ENCODE measurements at places on chromosomes 6 and 20.

DNA sequence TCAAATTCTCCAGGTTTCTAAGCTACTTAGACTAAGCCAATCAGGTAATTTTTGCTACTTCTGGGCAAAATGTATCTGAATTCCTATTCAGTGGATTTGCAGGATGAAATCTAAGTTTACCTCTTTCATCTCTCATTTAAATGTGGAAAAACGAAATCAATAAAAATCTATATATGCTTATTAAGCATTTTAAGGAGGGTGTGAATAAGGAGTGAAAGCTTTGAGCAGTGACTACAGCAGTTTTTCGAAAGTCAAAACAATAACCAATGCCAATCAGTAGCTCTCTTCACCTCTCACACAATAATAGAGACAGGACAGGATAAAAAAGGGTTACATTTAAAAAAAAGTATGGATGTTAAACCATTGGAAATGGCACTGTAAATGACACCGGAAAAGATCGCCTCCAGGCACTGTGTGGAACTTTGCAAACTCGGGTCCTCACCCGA, 476 bp upstream of the BCKDHB start:
- DNase-seq: no peak

DNA sequence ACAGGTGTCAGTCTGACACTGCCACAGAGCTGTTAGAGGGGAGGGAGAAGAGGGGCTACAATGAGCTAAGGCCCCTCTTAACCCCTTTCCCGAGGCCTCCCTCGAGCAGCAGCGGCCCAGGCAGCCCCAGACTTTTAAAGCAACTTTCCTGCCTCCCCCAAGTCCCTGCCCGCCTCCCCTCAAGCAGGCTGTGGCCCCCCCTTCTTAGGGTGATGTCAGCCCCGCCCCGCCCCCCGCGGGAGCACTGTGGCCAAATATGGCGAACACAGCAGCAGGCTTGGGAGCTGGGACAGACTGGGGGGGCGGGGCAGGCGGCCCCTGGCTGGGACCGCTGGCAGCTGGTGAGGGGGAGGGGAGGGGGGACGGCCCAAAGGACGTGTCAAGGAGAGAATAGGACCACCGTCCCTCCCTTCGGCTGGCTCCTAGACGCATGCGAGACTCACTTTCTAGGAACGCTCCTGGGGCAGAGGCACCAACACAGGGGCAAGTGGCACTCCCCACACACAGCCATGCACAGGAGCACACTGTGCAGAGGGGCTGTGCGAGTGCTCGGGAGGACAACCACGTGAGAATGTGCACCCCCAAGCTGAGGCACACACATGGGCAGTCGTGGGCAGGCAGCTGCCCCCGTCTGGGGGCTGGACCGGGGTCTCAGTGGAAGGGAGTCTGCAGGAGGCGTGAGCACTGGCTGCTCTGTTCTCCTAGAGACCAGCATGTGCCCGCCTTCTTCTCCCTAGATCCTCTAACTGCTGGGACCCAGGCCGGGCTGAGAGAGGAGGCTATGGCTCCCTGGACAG, 6.7 kb downstream of the TEAD3 start:
- peak; percentile 94 for DNase-seq

DNA sequence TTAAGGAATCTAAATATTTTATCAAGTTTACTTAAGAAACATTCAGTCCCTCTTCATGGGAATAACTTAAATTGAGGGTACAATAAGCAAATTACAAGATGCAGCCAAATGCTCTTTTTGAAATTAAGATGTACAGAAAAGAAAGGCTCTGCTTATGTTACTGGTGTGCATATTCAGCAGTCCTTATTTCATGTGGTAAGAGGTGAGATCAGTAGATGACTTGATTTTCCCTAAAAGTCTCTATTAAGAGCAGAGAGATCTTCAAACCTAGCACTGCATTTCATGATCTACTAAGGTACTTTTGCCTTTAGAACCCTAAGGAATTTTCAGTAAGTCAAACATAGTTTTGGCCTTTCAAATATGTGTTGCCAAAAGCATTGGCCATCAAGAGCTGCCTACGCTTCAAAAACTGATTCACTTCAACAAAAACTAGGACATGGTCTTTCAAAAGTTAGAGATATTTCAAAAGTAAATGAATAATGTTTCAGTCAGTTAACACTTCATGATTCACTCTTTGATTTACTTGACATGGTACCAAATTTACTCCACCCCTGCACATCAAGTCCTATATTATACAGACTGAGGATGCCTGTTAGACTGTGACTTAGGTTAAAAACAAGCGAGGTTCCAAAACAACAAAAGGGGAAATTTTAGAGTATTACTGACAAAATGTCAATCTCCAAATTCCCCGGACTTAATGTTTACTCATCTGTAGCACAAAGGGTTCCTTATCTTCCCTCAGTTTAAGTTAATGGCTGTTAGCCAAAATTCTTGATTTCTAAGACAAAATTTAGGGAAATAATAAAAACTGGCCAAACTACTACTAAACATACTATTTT, 19.2 kb downstream of the C6orf62 start:
- no peak for DNase-seq

- no peak for DNase-seq
Measured at GRCh38 chr6:134521116-134521501, 203.2 kb upstream of the SGK1 start.

DNA sequence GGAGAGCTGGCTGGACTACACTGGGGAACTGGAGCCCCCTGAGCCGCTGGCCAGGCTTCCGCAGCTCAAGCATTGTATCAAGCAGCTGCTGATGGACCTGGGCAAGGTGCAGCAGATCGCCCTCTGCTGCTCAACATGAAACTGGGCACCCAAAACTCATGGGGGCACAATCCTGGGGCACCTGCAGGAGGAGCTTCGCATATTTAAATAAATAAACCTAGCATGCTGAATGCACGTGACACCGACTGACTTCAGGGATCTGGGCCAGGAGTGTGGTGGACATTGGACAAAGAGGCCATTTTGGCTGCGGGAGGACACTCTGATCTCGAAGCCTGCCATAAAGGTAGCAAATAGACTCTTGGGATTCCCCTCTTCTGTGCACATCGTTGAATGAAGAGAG, 6.8 kb downstream of the SCAND1 start:
- DNase-seq: peak; percentile 66

- peak; percentile 11 for DNase-seq
Measured at GRCh38 chr6:40724886-40725285, 137.7 kb upstream of the LRFN2 start.

DNA sequence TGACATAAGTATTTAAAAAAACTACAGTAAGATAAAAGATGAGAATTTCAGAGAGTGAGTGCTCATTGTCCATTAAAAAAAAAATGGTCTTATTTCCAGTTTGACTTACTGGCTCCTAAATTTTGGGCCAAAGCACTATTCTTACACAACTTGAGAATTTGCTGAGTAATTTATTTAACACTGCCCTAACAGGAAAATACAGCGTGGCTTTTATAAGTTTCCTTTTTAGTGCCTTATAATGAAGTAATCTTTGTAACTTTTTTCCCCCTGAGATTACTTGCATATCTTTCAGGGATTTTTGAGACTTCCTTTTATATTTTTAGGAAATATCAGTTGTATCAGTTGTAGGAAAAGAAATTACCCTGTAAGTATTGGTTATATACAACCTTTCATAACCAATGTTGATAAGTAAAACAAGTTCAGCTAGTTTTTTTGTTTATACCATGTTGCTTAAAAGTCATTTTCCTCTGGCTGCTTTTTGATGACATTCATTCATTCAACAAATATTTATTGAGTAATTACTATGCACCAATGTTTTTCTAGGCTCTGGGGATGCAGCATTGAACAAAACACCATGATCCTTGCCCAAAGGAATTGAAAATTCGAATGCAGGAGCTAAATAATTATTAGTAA, 106.4 kb upstream of the SGK1 start:
- no peak for DNase-seq

DNA sequence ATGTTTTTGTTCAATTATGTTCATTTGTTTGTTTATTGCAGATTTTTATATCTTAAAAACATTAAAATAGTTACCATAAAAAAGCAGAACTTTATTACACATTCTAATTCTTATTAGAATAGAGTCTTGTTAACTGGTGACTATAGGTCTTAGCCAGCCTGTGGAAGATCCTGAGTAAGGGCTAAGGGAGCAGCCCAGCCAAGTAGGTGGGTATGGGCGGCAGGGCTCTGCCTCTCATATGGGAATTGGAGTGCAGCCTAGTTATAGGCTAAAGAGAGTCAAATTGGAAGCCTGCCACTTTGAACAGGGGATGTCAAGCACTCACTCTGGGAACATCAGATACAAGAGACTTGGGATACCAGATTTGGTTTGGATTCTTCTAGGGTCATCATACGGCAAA, 10.5 kb upstream of the HSF2 start:
- DNase-seq: no peak

GRCh38 chr6:8131265-8131897, 29.0 kb upstream of the EEF1E1 start:
- DNase-seq: peak; percentile 70

GRCh38 chr6:6826095-6826901, 237.8 kb downstream of the LY86 start:
- DNase-seq: peak; percentile 34

- no peak for DNase-seq
Measured at GRCh38 chr6:89924231-89924630, 30.0 kb downstream of the GJA10 start.

- DNase-seq: no peak
Measured at GRCh38 chr6:138387577-138388368, 10.1 kb downstream of the SMIM28 start.

- DNase-seq: no peak
Measured at GRCh38 chr6:107698146-107698545, 126.0 kb downstream of the SCML4 start.

- no peak for DNase-seq
Measured at GRCh38 chr20:9241232-9241692, 172.4 kb downstream of the PLCB4 start.

GRCh38 chr6:20312606-20313005, 89.1 kb upstream of the E2F3 start:
- peak; percentile 79 for DNase-seq

- no peak for DNase-seq
Measured at GRCh38 chr6:159935065-159935464, 33.8 kb upstream of the IGF2R start.

- no peak for DNase-seq
Measured at GRCh38 chr6:35496036-35496840, 641 bp downstream of the TEAD3 start.

DNA sequence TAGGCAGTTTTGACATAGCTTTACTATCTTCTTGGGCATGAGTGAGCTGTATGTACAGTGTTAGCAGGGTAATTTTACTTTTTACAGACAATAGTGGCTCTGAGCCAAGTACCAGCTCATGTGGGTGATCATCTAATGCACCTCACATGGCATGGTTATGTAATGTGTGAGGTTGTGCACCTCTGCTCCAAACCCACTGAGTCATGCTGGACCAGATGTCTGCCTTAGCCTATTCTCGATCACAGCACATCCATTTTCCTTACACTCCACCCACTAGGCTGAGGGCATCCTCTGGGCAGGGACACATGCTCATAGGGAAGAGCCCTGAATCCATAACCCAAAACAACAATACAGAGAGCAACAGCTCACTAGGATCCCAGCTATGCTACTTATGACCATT, 71.6 kb upstream of the FBXL4 start:
- DNase-seq: no peak

GRCh38 chr6:134472661-134473060, 154.7 kb upstream of the SGK1 start:
- no peak for DNase-seq

DNA sequence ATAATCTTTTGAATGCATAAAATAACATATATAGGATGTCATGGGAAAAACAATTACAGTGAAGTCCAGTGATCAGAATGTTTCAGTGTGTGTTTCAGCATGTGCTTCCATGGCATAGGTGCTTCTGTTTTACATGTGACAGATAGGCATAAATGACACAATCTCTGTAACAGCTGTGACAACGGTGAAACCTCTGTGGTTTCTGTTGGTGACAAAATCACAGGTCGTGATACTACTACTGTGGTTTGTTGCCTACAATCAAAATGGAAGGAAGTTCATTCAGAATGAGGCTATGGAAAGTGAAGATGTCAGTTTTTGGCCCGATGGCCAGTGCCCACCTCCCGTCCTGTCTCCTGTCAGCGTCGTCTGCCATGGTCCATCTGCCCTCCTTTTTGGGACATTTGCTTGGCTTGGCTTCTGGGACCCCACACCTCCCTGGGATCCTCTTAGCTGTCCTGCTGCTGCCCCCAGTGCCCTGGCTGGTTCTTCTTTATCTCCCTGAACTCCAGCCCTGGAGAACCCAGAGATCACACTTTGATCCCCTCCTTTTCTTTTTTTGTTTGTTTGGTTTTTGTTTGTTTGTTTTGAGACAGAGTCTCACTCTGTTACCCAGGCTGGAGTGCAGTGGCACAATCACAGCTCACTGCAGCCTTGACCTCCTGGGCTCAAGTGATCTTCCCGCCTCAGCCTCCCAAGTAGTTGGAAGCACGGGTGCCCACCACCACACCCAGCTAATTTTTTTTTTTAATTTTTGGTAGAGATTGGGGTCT, 79.3 kb upstream of the NAA20 start:
- DNase-seq: no peak

Data from NCI-H524 (cell line).